ENCODE measurements at places on chromosomes 3 and 15. TPM values are rescaled to one million over a fixed set of nuclear protein-coding genes. Genes with fewer than 3 reads are reported as not detected.

DNA sequence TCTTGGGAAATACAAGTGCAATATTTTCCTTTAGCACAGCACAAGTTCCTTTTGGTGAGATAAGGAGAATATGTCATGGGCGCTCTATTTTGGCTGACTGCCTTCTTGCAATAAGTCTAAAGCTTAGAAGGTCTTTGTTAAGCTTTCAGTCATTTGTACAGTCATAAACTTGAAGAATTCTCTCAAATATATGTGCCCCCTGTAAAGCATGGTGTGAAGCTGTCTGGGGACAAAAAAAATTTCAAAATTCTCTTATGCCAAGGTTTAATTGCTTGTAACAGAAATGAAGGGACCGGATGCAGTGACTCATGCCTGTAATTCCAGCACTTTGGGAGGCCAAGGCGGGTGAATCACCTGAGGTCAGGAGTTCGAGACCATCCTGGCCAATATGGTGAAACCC, 21.7 kb upstream of the ARID3B start:
- H3K27ac ChIP-seq = no peak overlapping the region
- no peak overlapping the region for H3K4me3 ChIP-seq
- no peaks in the 10 kb centered on the region for H3K27me3 ChIP-seq
- H3K4me1 ChIP-seq = no peaks in the 10 kb centered on the region
- H3K36me3 ChIP-seq = no peaks in the 10 kb centered on the region

- no peaks in the 10 kb centered on the region for H3K4me1 ChIP-seq
- H3K27ac ChIP-seq = peak overlapping the region; percentile 68
- no peaks in the 10 kb centered on the region for H3K27me3 ChIP-seq
- H3K36me3 ChIP-seq = no peaks in the 10 kb centered on the region
- no peak overlapping the region for H3K4me3 ChIP-seq
Observed at GRCh38 chr3:100007313-100007712, 107.0 kb downstream of the FILIP1L start.

- no peak for DNase-seq
- no peaks in the 10 kb centered on the region for H3K4me1 ChIP-seq
- H3K36me3 ChIP-seq = no peaks in the 10 kb centered on the region
- no peak overlapping the region for H3K27ac ChIP-seq
- H3K27me3 ChIP-seq = no peaks in the 10 kb centered on the region
Observed at GRCh38 chr3:38687321-38687720, 37.8 kb upstream of the SCN5A start.

DNA sequence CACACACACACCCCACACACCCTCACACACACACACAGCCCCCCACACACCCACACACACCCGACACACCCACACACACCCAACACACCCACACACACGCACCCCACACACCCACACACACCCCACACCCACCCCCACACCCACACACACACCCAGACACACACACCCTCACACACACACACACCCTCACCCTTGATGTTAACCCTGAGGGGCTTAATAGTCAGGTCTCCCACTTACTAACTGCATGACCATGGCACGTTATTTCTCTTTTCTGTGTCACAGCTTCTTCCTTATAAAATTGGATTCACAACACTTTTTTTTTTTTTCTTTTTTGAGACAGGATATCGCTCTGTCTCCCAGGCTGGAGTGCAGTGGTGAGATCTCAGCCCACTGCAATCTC, 2.8 kb downstream of the GRM2 start:
- no peaks in the 10 kb centered on the region for H3K27me3 ChIP-seq
- H3K4me1 ChIP-seq = no peaks in the 10 kb centered on the region
- H3K27ac ChIP-seq = no peak overlapping the region
- H3K36me3 ChIP-seq = no peaks in the 10 kb centered on the region

DNA sequence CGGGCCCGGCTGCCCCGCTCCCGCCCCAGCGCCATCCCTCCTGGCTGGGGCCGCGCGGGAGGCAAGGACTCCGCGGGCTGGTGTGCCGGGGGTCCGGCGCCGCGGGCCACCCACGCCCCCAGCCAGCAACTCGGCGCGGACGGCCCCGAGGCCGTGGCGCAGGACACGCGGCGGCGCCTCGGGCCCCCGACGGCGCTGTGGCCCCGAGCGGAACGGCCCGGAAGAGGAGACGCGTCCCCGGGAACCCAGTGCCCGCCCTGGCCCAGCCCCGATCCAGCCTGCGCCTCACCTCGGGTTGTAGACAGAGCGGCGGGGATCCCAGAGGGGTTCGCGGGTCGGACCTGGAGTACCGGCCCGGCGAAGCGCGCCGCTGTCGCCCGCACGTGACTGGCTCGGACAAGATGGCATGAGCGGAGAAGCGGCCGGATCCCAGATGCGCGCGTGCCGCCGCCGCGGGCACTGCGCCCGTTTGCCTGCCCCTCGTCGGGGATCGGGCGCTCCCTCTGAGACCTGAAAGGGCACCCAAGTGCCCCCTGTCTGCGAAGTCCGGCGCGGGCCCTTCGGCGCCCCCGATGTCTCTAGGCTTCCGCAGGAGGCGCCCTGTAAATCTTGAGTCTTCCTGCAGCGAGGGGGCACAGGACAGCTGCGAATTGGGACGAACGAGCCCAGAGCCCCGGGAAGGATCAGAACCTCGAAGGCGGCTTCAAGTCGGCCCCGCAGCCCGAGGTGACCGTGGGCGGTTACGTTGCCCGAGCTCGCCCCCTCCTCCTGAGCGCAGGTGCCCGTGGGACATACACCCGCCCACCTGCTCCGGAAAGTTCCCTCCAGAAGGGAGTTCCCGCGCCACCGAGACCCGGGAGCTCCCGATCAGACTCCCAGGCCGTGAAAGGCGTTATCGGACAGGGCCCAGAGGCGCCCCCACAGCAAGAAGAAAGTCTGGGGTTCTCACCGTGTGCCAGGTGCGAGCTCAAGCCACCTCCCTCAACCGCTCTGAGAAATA, 598 bp upstream of the SFMBT1 start:
- no peaks in the 10 kb centered on the region for H3K4me1 ChIP-seq
- peak overlapping the region; percentile 14 for H3K27ac ChIP-seq
- no peaks in the 10 kb centered on the region for H3K36me3 ChIP-seq
- peak overlapping the region; percentile 99 for H3K4me3 ChIP-seq
- no peak for DNase-seq

DNA sequence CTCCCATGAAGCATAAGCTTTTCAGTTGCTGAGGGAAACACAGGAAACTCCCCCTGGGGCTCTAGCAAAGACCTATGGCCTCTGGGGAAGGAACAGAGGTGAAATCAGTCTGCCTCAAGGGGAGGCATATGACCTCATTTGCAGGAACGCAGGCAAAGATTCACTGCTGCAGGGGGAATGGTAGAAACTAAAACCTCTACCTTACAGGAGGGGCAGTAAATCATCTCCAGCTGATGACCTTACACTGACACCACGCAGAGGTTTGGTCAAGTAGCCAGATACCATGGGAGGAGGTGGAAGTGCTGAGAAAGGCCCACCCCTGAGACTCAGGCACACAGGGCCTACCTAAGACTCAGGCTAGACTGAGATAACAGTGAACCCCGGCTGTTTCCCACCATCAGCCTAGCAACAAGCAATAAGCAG, 81.1 kb downstream of the RAD18 start:
- no peak overlapping the region for H3K4me3 ChIP-seq
- no peaks in the 10 kb centered on the region for H3K27me3 ChIP-seq
- H3K36me3 ChIP-seq = no peaks in the 10 kb centered on the region
- H3K4me1 ChIP-seq = no peaks in the 10 kb centered on the region
- no peak for DNase-seq

DNA sequence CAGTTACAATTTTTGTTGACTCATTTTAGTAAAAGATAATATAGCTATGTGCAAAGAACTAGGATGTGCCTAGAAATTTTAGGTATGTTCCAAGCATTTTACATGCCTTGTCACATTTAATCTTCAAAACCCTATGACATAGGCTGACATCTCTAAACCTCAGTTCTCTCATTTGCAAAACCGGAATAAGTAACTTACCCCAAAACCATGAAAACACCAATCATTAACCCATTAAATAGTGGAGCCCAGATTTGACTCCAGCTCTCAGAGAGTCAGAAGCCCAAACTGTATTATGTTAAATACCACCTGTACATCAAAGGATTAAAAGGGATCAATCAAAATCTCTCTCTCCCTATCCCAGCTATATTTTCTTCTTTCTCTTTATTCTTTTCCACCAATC, 36.6 kb downstream of the GSK3B start:
- peaks cover 4% of the 10 kb centered on the region for H3K4me1 ChIP-seq
- no peak for DNase-seq
- H3K27ac ChIP-seq = no peak overlapping the region
- no peaks in the 10 kb centered on the region for H3K27me3 ChIP-seq
- H3K4me3 ChIP-seq = no peak overlapping the region

DNA sequence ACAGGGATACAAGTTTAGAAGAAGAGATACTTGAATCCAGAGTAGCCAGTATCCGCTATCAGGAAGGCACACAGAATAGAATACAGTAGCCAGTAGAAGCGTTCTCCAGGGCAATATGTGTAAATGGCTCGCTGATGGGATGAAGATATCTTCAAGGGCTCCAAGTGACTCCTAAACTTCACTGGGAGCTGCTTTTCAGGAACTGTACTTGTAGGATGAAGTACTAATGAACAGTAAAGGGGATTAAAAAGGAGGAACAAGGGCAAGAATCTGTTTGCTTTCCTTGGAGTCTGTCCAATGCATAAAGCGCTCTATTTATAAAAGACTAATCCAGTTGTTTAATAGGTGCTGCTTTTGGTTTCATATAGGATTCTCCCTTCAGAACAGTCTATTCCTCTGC, 78.4 kb downstream of the THRB start:
- DNase-seq = no peak
- no peak overlapping the region for H3K27ac ChIP-seq
- H3K4me1 ChIP-seq = peaks cover 5% of the 10 kb centered on the region
- no peaks in the 10 kb centered on the region for H3K36me3 ChIP-seq
- H3K27me3 ChIP-seq = no peaks in the 10 kb centered on the region

GRCh38 chr15:60582370-60583036, 103.6 kb upstream of the ICE2 start:
- no peaks in the 10 kb centered on the region for H3K4me1 ChIP-seq
- no peak overlapping the region for H3K27ac ChIP-seq
- no peaks in the 10 kb centered on the region for H3K36me3 ChIP-seq

- no peaks in the 10 kb centered on the region for H3K36me3 ChIP-seq
- no peak for DNase-seq
- peaks cover 7% of the 10 kb centered on the region for H3K4me1 ChIP-seq
- H3K27me3 ChIP-seq = no peaks in the 10 kb centered on the region
Observed at GRCh38 chr3:124605781-124606579, 124.3 kb upstream of the UMPS start.

- no peaks in the 10 kb centered on the region for H3K36me3 ChIP-seq
- H3K27me3 ChIP-seq = no peaks in the 10 kb centered on the region
- no peak overlapping the region for H3K27ac ChIP-seq
- no peaks in the 10 kb centered on the region for H3K4me1 ChIP-seq
- DNase-seq = no peak
Observed at GRCh38 chr3:31724651-31725050, 191.9 kb downstream of the STT3B start.

DNA sequence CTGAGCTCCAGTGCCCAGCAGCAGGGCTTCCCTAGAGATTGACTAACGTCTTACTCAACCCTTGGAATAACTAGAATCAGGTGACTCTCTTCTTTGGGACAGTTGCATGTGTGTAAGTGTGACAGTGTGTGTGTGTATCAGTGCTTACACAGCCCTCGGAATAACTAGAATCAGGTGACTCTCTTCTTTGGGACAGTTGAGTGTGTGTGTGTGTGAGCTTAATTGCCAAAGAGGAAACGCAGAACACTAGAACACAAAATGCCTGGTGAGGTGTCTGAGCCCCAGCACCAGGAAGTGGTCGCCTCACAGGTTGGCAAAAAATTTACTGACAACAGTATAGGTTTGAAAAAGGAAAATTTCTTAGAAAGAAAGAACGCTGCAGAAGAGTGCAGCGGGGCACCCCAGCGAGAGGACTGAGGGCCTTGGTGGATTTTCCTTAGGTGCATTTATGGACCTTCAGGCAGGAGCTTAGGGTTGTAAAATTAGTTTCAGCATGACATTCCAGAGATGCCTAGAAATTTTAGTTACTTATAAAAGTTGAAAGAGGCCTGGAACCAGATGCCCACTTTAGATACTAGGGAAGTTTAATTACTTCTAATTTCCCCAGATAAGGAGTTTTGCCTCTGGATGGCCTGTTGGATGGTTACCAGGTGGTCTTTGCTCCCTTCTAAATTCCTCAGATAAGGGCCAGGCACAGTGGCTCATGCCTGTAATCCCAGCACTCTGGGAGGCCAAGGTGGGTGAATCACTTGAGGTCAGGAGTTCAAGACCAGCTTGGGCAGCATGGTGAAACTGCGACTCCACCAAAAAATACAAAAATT, 3.7 kb upstream of the WDR82 start:
- peak overlapping the region; percentile 60 for H3K27ac ChIP-seq
- H3K27me3 ChIP-seq = no peaks in the 10 kb centered on the region
- H3K4me1 ChIP-seq = no peaks in the 10 kb centered on the region
- no peak overlapping the region for H3K4me3 ChIP-seq
- DNase-seq = no peak

GRCh38 chr3:45387636-45388348, 584 bp upstream of the LARS2 start:
- H3K27ac ChIP-seq = no peak overlapping the region
- no peaks in the 10 kb centered on the region for H3K27me3 ChIP-seq
- no peaks in the 10 kb centered on the region for H3K4me1 ChIP-seq
- H3K4me3 ChIP-seq = peak overlapping the region; percentile 86
- no peak for DNase-seq
- no peaks in the 10 kb centered on the region for H3K36me3 ChIP-seq

DNA sequence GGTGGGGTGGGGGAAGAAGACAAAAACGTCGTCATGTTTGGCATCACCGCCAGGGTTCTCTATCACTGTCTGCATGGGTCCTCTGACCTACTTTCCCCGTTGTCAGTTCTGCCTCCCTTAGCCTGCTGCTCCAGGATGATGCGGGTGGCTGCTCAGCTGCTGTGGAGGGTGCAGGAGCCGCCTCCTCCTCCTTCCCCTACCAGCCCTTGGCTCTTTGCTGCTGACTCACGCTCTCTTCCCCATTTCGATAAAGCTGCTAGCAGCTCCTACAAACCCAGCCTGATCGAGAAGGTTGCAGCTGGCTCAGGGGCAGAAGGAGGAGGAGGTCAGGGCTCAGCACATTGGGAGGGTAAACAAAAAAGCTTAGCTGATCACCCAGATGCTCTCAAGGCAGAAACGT, 49.5 kb upstream of the SEC13 start:
- no peak overlapping the region for H3K4me3 ChIP-seq
- no peaks in the 10 kb centered on the region for H3K36me3 ChIP-seq
- H3K27ac ChIP-seq = no peak overlapping the region
- DNase-seq = no peak

GRCh38 chr3:32872487-32873382, 54.9 kb downstream of the TRIM71 start:
- H3K27me3 ChIP-seq = no peaks in the 10 kb centered on the region
- no peak overlapping the region for H3K27ac ChIP-seq
- no peaks in the 10 kb centered on the region for H3K36me3 ChIP-seq
- no peak overlapping the region for H3K4me3 ChIP-seq

- no peak for DNase-seq
- no peaks in the 10 kb centered on the region for H3K27me3 ChIP-seq
- H3K36me3 ChIP-seq = no peaks in the 10 kb centered on the region
- H3K4me1 ChIP-seq = peaks cover 3% of the 10 kb centered on the region
- H3K27ac ChIP-seq = no peak overlapping the region
Observed at GRCh38 chr3:147654827-147655226, 245.7 kb downstream of the ZIC1 start.

IQCB1 gene
- 2.9 TPM for total RNA-seq

GABRB3 gene
- total RNA-seq = not detected

LYSMD2 gene
- 45.3 TPM for total RNA-seq

ACVR2B gene
- total RNA-seq = 15.2 TPM

GP5 gene
- total RNA-seq = 0.11 TPM

ARRDC4 gene
- 29.7 TPM for total RNA-seq

CDAN1 gene
- total RNA-seq = 16.2 TPM

CFAP100 gene
- not detected for total RNA-seq
